ENCODE measurements at places on chromosomes 16 and 17.

GRCh38 chr16:85761861-85762260 lies 11.0 kb upstream of the C16orf74 start:
- no peak for DNase-seq

DNA sequence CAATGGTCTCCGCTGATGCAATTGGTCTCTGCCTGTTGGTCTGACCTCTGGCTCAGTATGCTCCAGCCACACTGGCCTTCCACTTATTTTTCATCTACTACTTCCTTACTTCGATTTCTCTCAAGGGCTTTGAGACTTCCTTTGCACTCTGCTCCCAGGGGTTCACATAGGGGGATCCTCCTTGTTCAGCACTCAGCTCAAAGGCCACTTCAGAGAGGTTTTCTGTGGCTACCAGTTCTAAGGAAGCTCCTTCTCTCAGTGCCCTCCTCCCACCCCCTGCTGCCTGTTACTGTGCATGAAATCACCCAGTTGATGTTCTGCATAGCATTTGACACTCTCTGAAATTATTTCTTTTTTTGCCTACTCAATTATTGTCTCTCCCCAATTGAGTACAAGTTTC lies 476.4 kb downstream of the HS3ST3B1 start:
- DNase-seq: no peak

GRCh38 chr17:4703330-4703691 lies 626 bp downstream of the PELP1 start:
- no peak for DNase-seq

DNA sequence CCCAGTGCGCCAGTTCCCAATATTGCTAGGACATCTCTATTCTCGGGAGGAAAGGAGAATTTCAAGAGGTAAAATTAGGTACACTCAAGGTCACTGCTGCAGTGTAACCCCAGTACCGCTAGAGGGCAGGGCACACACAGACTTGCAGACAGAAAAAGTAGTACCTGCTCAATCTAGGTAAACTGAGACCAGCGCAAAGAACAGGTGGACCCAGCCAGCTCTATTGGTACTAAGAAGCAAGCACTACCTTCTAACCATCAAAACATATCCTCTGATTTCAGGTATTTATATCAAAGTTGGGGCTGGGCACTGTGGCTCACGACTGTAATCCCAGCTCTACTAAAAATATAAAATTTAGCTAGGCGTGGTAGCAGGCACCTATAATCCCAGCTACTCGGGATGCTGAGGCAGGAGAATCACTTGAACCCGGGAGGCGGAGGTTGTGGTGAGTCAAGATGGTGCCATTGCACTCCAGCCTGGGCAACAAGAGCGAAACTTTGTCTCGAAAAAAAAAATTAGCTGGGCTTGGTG lies 3.6 kb upstream of the WDR81 start:
- DNase-seq: no peak

DNA sequence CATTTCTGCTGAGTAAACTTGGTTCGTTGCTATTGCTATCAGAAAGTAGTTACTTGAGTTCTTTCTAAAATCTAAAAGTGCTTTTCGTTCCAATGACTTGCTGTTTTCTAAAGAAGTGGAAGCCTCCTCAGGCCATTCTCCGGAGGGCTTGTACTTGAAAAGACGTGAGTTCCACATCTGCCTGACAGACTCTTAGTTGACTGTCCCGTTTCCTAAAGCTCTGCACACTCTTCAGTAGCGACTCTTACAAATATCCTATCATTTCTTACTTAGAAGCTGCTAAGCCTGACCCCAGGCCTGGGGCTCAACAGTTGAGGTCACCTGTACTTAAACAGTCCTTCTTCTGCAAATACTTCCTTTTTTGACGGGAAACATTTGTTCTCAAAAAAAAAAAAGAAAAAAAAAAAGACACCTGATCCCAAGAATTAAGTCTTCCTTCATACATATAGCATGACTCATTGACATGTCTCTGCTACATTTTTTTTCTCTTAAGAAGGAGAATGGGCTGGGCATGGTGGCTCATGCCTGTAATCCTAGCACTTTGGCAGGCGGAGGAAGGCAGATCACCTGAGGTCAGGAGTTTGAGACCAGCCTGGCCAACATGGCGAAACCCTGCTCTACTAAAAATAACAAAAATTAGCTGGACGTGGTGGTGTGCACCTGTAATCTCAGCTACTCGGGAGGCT lies 61.5 kb downstream of the DHRS7C start:
- DNase-seq: no peak

DNA sequence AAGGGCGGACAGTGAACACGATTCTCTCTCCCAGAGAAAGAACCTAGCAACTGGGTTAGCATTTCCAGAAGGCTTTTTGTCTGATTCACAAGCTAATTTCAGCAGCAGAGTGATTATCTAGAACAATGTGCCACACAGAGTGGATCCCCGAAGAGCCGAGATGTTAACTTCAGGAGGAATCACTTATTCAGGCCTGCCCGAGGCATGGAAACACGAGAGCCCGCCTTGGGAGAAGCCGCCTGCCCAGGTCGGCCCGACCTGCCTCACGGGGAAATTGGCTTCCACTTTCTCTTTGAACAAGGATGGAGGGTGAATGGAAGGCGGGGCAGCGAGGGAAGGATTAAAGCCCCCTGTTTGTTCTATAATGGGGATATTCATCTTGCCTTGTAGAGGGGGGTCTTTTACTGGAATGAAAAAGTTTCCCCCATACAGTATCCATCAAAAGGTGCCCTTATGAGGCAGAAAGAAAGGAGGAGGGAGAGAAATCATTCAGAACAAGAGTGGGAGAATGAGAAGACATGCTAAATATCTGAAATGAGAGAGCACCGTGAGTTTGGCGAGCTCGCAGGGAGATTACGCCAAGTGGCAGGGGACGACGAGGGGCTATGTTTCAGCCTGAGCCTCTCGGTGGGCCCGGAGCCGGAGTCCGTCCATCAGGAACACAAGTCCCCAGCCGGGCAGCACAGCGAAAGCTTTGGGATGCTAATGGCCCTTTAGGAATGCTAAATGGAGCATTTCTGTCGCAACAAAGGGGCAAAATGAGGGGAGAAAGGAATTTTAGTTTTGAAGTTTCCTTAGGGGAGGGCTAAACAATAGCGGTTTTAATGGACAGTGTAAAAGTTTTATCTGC lies 33.0 kb downstream of the NTN1 start:
- no peak for DNase-seq

DNA sequence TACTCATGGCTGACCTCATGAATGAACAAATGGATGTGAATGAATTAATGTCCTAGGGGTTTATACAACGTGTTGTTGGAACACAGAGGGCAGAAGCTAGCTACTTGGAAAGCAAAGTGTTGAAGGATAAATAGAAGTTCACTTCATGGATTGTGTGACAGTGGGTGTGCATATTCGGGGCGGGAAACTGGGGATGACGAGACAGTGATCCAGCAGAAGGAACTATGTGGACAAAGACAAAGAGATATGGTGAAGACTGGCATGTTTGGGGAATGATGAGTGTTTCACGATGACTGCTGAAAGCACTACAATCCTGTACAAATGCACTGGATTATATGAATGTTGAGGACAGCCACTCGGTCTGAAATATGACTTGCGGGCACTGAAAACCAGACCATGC lies 250.5 kb upstream of the C16orf82 start:
- no peak for DNase-seq

DNA sequence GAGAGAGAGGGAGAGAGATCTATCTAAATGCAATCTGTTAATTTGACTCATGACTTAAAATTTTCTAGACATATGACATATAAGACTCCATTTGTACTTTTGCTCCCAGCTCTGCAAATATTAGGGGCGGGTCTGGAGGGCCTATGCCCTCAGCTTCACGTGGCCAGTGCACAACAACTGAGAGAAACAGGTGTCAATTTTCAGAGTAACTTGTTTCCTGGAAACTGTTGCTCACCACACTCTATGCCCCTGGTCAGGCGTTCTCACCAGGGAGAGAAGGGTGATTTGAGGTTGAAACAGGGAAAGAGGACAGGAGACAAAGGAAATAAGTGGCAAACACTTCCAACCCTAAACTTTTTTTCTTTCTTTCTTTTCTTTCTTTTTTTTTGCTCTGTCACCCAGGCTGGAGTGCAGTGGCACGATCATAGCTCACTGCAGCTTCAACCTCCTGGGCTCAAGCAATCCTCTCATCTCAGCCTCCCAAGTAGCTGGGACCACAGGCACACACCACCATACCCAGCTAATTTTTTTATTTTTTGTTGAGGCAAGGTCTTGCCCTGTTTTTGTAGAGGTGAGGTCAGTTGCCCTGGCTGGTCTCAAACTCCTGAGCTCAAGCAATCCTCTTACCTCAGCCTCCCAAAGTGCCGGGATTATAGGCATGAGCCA lies 270.0 kb downstream of the SLC39A11 start:
- no peak for DNase-seq

DNA sequence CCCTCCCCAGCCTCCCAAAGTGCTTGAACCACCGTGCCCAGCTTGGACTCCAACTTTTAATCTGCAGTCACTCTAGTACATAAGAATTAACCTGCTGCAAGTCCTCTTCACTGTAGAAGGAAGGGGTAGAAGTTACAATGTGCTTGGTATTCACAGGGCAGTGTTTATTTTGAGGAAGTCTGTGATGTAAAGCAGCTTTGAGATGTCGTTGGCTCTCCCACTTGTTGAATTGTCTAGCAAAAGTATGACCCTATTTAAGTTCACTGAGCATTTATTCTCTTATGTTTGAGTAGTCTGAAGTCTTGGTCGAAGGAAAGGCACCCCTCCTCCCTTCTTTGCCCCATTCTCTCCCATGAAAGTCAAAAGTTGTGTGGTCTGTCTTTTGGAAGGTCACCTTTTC lies 28.2 kb downstream of the SF3B3 start:
- no peak for DNase-seq

- no peak for DNase-seq
These were observed 5.9 kb upstream of the MSLN start for GRCh38 chr16:754656-755055.

DNA sequence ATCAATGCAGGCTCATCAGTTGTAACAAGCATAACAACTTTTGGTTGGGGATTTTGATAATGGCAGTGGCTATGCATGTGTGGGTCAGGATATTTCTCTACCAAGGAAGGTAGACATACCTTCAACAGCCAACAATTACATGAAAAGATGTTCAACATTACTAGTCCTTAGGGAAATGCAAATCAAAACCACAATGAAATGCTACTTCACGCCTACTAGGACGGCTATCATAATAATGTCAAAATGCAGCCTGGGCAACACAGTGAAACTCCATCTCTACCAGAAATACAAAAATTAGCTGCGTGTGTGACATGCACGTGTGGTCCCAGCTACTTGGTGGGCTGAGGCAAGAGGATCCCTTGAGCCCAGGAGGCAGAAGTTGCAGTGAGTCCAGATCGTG lies 7.3 kb upstream of the SLC5A10 start:
- no peak for DNase-seq

GRCh38 chr16:23838485-23839142 lies 2.8 kb downstream of the PRKCB start:
- no peak for DNase-seq

DNA sequence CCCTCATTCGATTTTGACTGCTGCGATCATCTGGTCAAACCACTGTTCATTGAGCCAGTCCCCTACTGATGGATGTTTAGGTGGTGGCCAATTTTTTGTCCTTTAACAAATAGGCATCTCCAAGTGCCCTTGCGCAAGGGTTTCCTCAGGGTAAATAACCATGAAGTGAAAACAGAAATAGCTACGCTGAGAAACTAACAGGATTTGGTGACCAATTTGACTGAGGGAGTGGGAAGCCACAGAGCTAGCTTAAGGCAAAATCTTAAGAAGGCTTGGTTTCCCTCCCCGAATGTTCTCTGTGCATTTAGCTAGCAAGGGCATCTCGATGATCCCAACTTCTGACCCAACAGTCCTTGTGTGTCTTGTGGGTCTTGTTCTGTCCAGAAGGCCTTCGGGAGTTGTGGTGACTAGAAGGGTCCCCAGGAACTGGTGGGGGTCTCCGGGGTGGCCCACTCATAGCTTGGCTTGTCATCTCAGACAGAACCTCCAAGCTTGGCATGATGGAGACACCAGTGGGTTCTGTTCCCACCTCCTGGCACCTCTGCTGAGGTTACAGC lies 117.2 kb downstream of the SOCS1 start:
- DNase-seq: no peak

DNA sequence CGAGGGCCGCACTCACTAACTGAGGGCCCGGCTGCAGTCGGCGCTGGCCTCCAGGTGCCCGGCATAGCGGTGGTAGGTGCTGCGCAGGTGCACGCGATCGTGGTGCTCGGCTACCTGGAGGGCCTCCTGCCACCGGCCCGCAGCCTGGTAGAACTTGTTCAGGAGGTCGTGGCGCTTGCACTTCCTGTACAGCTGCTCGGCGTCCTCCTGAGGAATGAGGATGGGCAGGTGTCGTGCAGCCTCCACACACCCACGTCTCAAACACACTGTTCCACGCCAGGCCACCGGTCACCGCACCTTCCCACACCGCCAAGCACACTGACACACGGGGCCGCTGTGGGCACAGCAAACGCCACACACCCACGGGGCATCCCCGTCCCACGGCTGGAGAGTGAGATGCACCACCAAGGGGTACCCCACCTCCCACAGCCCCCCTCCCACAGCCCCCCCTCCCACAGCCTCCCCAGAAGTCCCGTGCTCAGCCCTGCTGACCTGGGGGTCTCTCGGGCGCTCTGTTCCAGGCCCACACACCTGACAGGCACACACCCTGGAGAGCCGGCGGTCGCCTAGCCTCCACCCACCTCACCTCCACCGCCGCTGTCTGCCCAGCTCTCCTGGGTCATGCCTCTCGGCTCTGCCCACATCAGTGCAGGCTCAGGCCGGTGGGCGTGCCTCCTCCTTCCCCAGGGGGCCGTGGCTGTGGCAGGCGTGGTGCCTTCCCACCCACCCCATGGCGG lies 7.4 kb upstream of the TMEM204 start:
- no peak for DNase-seq

DNA sequence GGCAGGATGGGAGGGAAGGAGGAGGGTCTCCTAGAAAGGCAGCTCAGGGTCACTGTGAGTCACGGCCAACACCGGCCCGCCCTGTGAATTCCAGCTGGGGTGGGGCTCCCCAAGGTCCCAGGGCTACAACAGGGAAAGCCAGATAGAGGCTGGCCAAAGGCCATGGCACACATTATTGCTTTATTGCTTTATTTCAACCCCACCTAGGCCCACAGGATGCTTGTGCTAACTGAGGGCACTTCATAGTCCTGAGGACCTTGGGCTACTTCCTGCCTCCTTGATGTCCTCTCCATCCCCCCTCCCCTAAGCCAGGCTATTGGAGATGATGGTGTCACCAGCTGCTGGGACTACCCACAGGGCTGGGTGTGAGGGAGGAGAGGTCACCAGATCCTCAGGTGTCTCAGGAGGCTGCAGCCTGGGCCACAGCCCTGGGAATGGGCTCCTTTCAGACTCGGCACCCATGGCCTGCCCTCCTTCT lies 26.1 kb downstream of the LRRC75A start:
- DNase-seq: no peak

GRCh38 chr17:16027708-16028584 lies 28.3 kb downstream of the TTC19 start:
- DNase-seq: no peak

DNA sequence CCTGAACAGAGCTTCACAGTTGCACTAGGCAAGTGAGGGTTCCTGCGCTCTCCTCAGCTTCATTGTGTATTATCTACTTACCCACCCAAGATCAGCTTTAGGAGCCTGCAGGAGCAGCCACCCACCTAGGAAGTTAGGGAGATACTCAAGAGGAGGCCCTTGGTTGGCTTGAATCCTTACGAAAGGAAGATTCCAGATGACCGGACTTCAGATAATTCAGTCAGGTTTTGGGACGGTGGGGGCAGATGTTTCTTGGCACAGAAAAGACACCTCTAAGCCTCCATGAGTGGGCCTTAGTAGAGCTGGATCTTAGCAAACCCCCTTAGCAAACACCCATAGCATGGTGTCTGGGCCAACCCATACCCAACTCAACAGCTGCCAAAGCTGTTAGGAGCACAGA lies 2.4 kb upstream of the CBFB start:
- no peak for DNase-seq

- no peak for DNase-seq
These were observed 43.4 kb downstream of the OSBPL7 start for GRCh38 chr17:47778184-47778635.

Measured in C1 segment of cervical spinal cord (tissue), 14 donors.